Erythroblast (primary cell): ENCODE measurements at places on chromosomes 1 and 21.
A peak's percentile ranks its signal among the peaks of the same experiment; 100 is the strongest.

GRCh38 chr1:54465351-54465811 lies 59.2 kb upstream of the SSBP3 start:
- no peak for DNase-seq

DNA sequence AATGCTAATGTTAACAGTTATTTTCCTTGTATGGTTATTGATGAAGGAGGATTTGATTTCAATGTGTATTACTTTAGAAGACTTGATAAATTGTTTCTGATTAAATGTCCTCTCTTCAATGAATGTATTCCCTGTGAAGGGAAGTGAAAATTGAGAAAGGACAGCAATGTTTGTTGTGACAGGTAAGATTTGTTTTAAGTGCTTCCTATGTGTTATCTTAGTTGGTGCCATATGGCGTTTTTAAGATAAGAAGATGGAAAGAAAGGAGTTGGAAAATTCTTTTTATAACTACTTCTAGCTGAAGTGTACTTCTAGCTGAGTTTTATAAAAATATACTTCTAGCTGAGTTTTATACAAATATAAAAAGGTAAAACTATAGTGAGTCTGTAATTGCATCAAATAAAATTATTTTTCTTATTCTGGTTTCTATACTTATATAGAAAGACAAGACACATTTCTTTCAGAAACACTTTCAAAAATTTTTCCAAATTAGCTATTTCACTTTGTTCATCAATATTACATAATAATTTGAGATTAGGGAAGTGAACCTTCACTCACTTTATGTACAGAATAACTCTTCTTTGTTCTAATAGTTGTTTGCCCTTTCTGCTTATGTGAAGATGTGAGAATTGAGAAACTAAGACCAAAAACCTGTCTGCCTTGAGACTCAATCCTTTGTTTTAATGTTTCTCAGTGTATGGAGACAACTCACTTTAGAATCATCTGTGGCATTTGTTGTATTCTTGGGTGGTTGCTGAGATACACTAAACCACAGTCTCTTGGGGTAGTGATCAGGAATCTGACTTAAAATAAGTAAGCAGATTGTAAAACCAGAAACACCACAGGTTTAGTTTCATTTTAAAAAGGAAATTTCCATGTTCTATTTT lies 382.9 kb upstream of the B3GALT2 start:
- peak; percentile 42 for DNase-seq

GRCh38 chr1:240031009-240031408 lies 60.7 kb upstream of the FMN2 start:
- no peak for DNase-seq

DNA sequence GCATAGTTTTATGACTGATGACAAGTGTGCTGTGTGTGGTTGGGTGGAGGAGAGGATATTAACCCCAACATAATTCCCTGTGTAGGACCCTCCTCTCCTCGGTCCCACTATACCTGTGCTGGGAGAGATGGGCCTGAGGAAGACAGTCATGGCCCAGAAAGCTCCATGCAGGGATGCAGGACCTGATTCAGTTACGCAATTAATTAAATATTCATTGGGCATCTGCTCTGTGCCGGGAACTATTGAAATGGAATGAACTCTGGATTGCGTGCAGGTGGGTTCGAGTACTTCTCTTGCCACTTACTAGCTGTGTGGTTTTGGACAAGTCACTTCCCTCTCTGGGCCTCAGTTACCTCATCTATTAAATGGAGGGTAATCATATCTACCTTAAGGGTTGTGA lies 74.6 kb downstream of the CD247 start:
- DNase-seq: no peak

- DNase-seq: no peak
These were observed 7.1 kb downstream of the SSBP3 start for GRCh38 chr1:54398963-54399528.

DNA sequence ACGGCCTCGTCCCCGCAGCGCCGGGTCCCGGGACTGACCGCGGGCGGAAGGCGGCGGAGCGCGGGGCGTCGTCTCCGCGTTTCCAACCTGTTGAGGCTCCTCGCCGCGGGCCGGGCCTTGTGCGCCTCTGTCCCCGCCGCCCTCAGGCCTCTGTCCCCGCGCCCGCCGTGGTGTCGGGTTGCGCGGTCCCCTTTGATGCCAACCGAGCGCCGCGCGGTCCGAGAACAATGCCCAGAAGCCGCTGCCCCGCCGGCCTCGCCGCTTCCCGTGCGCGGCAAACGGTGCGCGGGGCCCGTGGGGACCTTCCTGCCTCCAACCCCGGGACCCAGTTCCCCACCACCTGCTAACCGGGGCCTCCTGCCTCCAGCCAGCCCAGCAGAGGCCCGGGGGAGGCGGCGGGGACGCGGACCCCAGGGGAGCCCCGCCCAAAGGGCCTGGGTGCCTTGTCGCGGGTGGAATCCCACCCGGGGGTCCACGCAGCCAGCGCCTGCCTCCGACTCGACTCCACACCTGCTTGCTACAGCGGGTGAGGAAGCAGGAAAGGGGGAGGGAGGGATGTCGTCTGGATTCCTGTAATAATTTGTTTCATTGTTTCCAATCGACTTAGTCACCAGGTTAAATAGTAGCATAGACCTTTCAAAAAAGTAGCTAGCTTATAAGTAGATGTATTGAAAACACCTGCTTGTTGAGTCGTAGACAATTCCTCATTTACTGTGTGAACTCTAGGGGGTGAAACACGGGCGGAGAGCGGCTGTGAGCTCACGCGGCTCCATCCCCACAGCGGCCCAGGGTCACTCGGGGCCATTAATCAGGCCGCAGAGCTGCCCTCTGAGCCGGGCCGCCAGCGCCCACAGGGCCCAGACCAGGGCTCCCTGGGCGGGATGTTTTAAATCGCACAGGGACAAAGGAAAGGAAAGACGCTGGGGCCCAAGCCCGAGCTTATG lies 1.1 kb downstream of the COL18A1 start:
- DNase-seq: peak; percentile 75

- DNase-seq: no peak
These were observed 25.9 kb upstream of the RCAN1 start for GRCh38 chr21:34640858-34641257.

- DNase-seq: no peak
These were observed 17.2 kb downstream of the VCAM1 start for GRCh38 chr1:100736746-100737145.

DNA sequence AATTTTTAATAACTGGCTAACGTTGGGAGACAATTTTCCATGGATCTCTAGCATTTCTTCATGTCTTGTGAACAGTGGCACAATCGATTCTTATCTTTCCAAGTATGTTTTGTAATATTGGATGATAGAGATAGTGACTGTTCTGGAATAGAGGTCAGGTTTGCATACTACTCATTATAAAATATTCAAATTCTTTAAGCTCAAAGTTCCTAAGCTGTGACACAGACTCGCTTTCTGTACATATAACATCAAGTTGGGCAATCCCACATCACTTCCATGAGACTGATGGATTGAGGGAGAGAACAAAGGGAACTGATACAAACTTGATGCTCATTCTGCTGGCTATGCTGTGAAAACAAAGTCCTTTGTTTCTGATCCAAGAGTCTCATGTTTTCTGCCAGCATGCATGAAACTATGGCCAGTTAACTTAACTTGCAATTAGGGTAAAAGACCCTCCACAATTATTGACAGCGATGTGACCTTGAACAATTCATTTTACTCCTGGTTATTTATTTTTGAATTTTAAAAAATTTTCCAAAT lies 392.4 kb downstream of the TTLL7 start:
- no peak for DNase-seq

GRCh38 chr1:59013276-59013927 lies 229.6 kb upstream of the JUN start:
- DNase-seq: no peak
